ENCODE measurements at places on chromosomes 5 and 9.

DNA sequence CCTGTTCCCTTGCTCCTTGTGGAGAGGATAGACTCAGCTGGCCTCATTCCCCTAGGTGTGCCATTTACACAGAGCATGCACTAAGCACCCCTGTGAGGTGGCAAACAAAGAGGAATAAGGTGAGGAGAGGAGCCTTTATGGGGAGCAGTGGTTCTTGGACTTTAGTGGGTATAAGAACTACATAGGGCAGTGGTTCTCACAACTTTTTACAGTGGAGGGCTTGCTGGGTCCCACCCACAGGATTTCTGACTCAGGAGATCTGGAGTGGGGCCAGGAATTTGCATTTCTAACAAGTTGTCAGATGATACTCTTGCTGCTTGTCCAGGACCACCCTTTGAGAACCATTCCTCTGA, 42.0 kb downstream of the CSF1R start:
- no peak for DNase-seq

- DNase-seq = no peak
These were observed 30.3 kb upstream of the LCP2 start for GRCh38 chr5:170327829-170328228.

DNA sequence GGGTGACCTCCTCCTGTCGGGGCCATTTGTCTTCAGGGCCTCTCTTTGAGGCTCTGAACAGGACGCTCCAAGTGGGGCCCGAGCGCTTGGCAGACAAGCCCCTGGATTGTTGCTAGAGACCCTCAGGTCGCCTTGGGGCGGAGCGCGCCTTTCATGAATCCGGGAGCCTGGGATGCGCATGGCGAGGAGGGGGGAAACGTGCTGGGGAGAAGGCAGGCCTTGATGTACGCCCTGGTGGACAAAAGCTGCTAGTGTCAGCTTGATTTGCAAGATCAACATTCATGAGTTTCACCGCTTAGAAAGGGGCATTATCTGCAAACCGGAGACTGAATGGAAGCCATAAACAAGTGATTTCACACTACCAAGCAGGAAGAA, 226.3 kb downstream of the SMARCA2 start:
- DNase-seq = no peak

DNA sequence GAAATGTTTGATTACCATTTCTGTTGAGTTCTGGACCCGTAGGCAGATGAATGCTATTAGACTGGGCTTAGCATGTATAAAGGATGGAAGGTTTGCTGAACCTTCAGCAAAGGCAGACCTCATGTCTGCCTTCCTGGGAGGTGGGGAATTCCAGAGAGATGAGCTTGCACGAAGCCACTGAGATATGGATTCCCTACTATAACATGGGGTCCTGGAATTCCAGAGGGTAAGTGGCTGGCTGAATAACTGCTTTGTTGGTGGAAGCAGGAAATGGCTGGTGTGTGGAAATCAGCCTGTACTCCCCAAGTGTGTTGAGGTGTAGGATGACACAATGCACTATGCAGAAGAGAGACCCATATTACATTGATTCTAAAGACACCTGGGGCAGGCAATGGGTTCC, 526.4 kb downstream of the CTNND2 start:
- DNase-seq = no peak

DNA sequence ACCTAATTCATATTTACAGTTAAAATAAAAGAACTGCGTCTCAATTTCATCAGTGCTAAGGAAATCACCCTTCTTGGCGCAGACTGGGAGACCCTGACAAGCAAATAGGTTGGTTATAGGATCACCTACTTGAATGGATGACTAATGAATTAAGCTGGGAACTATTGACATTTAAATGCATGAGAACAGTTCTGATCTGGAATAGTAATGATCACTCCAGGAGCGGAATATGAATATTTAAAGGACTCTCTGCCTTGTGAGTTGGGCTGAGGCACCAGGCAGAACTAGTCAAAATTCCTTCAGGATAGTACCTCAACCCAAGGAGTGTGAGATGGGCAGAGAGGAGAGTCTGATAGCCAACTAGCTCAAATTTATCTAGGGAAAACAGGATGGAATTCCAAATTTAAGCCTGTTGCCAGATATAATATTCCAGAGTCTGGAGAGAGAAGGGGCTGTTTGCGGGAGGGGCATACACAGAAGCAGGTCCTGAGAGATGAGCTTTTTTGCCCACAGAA, 364.4 kb downstream of the CSNK1G3 start:
- DNase-seq = no peak

GRCh38 chr9:91992461-91993041, 42.5 kb upstream of the ROR2 start:
- no peak for DNase-seq

- no peak for DNase-seq
These were observed 21.4 kb upstream of the OTULINL start for GRCh38 chr5:14560091-14560595.

- no peak for DNase-seq
These were observed 172.8 kb downstream of the ERCC6L2 start for GRCh38 chr9:96048104-96048955.

DNA sequence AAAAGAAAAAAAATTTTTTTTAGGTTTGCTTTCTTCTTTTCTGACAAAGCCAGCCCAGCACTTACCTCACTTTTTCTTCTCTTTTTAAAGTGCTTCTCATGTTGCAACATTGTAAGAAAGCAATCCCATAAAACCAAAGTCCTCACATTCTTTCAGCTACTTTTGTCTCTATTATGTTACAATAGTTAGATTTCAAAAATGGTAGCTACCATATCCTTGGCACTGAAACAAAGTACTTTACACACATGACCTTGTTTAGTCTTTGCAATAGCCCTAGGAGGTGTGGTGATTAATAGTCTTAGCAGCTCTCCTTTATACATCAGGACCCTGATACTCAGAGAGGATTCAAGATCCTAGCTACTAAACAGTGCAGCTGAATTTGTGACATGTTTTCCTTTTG, 23.5 kb upstream of the CARTPT start:
- no peak for DNase-seq

- DNase-seq = no peak
These were observed 38.4 kb upstream of the HAND1 start for GRCh38 chr5:154516475-154516874.

DNA sequence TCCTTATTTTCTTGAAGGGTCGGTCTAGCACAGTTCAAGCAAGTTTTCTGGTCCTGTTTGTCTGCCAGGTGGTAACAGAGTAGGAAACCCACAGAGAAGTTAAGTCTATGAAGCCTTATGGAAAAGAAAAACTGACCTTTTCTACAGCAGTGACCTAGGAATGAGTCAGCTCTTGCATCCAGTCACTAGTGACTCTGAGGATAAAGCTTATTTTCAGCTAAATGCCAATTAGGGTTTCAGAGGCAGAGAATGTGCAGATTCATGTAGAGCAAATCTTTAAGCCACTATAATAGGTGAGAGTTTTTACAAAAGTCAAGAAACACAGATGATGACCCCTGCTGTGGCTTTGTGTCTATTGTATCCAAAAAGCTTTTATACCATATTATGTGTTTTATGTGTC, 100.7 kb downstream of the CWC27 start:
- no peak for DNase-seq

DNA sequence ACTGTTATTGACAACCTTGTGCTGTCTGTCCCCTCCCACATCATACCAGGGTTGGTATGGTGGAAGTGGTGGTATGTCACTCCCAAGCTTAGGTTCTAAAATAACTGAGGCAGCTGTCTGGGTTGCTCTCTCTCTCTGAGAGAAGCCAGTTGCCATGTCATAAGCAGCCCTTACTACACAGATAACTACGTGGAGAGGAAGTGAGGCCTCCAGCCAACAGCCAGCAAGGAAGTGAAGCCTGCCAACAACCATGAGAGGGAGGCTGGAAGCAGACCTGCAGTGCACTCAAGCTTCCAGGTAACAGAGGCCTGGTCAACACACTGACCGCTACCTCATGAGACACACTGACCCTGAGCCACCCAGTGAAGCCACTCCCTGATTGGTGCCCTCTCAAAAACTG, 18.6 kb downstream of the CTNNAL1 start:
- no peak for DNase-seq

DNA sequence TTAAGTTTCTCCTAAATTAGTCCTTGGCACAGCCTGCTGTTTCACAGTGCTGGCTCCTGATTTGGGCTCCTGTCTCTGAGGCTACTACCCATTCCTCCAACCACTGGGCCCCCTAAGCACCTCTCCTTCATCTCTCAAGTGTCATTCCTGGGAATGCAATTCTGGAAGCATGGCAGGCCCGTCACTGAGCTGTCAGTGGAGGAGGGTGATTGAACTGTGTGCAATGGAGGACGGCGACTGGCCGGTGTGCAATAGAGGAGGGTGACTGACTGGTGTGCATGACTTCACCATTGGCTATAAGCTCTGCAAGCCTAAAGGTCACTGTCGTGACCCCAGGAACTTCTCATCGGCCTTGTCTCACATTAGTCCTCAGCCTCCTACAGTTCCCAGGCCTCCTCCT, 12.4 kb upstream of the IL17B start:
- DNase-seq = no peak

DNA sequence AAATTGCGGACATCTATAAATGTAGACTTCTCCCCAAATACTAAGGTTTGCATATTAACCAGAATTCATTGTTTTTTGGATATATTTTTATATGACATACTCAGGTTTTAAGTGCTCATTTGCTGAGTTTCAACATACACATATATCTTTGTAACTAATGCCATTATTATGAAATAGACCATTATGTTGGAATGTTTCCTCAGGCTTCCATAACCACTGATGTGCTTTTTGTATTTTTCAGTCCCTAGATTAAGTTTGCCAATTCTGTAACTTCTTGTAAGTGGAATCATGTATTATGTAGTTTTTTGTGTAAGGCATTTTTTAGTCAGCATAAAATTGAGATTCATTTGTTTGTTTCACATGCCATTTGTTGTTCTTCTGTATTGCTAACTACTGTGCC, 32.1 kb downstream of the HSPA4 start:
- DNase-seq = no peak

DNA sequence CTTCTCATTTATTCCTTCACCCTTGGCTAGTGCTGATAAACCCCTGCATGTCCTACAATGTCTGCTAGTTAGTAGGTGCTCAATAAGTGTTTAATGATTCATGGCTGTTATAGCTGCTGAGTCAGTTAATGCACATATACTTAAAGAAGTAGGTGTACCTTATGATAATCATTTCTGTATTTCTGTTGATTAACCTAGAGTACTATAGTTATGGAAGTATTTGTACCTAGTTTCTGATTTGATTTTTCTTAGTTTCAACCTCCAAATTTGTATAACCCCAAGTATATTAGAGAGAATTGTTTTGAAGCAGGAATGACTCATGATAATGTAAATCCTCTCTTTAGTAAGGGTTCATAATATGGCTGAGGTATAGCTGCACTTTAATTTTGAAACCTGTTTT, 8.9 kb downstream of the SMAD5 start:
- no peak for DNase-seq

GRCh38 chr5:57989378-57989777, 470.5 kb downstream of the PLK2 start:
- no peak for DNase-seq

DNA sequence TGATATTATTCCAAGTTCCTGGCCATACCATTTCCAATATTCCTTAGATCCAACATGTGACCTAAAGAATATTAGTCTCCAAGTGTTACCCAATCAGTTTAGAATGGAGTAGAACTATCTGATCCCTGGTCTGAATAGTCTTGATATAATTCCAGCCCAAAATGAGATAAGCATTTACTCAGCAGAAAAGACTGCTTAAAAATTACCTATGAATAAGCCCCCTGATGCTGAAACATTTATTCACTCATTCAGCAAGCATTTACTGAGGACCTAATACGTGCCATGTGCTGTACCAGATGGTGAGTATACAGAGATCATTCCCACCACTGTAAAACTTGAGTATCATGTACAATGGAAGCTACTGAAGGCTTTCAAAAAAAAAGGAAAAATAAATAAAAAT, 157.0 kb downstream of the FAM114A2 start:
- DNase-seq = no peak

GRCh38 chr5:178306430-178307225, 74.0 kb upstream of the PHYKPL start:
- DNase-seq = no peak

DNA sequence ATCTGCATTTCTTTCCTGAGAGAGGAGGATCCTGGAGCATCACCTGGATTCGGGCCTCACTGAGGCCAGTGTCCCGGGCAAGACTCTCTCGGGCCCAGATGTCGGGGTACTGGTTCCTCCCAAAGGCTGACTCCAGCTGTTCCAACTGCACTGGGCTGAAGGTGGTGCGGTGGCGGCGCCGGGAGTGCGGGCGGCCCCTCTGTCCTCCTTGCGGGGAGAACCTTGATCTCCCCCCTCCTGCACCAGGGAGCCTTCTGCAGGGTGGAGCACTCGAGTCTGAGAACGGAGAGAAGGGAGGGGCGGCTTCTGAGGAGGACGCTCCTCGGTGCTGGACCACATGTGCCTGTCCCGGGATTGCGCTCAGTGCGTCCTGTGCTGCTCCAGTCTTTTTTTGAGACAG, 2.0 kb downstream of the PROP1 start:
- no peak for DNase-seq

GRCh38 chr5:23823521-23823920, 316.1 kb downstream of the PRDM9 start:
- no peak for DNase-seq

DNA sequence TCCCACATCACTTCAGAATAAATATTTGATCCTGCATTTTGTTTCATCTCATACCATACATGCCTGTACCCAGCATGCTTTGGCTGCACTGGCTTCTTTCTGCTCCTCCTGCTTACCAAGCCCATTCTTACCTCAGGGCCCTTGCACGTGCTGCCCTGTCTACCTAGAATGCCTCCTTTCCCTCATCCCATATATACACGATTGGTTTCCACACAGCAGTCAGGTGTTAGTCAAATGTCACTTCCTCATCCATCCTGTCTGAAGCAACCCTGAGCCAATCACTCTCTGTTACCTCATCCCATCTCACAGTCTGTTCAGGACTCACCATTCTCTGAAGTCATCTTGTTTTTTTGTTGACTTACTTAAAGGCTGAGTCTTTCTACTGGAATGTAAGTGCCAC, 30.3 kb downstream of the CAST start:
- no peak for DNase-seq

- DNase-seq = no peak
These were observed 13.3 kb upstream of the COL5A1 start for GRCh38 chr9:134628354-134628736.

- DNase-seq = no peak
These were observed 79.1 kb upstream of the OLFM1 start for GRCh38 chr9:135008416-135008815.

All from stimulated activated CD4-positive, alpha-beta T cell treated with anti-CD3 and anti-CD28 coated beads, Interleukin-4, amount 100 ng/mL, for 48 hours (primary cell).